ENCODE measurements at places on chromosomes 2 and 18.

GRCh38 chr2:152335726-152336118 lies 748 bp downstream of the FMNL2 start:
- DNase-seq = no peak

DNA sequence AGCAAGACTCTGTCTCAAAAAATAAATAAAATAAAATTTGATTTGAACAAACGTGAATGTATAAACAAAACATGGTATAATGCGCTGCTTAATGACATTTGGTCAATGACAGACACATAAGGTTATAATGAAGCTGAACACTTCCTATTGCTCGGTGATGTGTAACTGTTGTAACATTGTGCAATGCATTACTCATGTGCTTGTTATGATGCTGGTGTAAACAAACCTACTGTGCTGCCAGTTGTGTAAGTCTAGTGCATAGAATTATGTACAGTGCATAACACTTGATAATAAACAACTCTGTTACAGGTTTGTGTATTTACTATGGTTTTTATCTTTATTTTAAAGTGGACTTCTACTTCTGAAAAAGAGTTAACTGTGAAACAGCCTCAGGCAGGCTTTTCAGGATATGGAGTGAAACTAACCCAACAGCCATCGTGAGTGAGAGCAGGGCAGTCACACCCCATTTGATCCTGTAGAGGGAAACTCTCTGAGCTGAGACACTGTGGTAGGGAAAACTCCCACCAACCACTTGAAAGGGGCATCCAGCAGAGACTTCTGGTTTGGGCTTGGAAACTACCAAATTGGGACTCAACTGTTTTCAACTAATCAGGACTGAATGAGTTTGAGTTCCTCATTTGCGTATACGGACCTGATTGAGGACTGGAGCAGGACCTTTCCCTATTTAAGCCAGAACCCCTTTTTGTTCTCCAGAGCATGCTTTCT lies 8.7 kb upstream of the RPRD1A start:
- DNase-seq = no peak

DNA sequence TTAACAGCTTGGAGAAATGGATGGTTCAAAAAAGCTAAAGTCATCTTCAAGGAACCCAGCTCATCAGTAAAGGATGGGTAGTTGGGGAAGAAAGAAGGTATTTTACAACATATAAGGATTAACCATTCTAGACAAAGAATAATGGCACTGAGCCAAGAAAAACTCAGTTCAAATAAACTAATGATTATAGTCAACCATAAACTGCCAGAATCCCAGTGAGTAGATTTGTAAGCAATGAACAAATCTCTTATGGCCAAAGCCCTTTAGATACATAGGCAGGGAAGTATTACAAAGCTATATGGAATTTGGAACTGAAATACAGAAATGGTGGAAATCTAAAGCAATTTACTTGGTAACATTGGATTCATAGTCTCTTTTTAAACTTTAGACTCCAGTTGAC lies 92.4 kb upstream of the ZFP36L2 start:
- DNase-seq = no peak

GRCh38 chr2:43950383-43951008 lies 45.3 kb downstream of the LRPPRC start:
- DNase-seq = no peak

DNA sequence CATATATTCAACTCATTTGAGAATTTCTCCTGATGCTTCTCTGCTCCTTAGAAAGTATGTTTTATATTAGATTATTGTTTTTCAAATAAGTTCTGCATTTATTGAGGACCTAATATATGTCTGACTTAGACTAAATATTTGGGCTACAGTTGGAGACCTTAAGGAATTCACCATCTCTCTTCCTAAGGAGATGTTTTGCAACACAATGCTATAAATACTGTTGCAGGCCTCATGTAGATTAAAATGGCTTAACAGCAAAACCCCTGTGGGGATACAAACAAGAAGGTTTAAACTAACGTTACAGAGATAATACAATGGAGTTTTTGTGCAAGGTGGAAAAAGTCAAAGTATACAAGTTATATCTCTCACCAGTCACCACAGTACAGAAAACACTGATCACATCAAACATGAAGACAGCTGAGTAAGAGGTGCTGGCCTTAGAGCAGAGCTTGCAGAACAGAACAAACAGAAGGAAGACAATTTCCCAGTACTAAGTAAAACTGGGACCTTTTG lies 20.1 kb upstream of the BMPR2 start:
- no peak for DNase-seq

GRCh38 chr2:127843677-127844076 lies 14.3 kb downstream of the POLR2D start:
- no peak for DNase-seq

DNA sequence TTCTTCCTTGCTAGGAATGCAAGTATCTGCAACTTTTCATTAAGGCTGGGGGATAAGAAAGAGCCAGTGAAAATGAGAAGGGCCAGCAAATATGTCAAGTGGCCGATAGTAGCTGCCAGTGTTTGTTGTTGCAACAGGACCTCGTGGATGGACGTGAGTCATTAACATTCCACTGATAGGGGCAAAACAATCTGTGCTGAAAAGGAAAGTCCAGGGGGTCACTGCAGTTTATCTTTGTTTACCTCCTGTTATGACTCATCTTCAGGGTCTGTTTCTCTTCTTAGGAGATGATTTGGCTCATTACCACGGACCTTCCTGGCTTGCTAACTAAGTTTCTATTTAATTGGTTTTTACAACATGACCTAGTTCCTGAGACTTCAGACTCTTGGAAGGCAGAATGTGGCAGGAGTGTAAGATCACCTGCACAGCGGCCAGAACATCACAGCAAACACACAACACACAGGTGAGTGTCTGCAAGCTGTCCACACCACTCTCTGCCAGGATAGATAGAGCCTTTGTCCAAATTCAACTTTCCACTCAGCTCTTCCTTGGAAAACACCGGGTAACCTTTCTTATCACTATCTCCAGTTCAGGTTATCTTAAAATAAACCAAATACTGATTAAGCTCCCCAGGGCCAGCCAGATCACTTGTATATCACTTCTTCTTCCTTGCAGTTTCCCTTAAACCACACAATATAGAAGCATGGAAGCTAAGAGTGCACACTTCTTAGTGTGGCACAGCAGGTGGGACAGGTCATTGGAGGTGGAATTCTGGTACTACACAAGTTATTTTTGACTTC lies 157.5 kb upstream of the LMAN1 start:
- DNase-seq = no peak

- DNase-seq = no peak
Measured at GRCh38 chr2:169775765-169776164, 22.9 kb upstream of the SSB start.

DNA sequence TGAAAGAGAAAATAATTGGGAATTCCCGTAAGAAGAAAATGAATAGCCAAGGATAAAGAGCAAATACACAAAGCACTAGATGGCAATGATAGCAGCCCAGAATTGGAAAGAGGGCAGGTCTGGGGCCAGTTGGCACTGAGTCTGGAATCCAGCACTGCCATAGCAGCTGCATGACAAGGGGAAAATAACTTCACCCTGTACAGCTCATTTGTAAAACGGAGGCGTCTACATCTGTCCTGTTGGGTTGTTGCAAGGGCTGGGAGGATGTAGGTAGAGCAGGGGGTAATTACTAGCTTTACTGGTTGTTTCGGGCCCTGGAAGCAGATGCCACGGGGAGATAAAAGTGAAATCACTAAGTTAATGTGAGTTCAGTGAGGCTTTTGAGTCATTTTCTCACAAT lies 110.0 kb upstream of the RASGRP3 start:
- no peak for DNase-seq

- no peak for DNase-seq
Measured at GRCh38 chr2:225993430-225993829, 593.9 kb downstream of the NYAP2 start.

- no peak for DNase-seq
Measured at GRCh38 chr2:227000123-227000522, 163.9 kb downstream of the COL4A4 start.
